Frontal cortex (tissue), 4 donors: ENCODE measurements at places on chromosomes 16 and 17. TPM values are rescaled to one million over a fixed set of nuclear protein-coding genes. Genes with fewer than 3 reads are reported as not detected.

Gene ITGAL
- total RNA-seq, result 0.82 TPM

Gene BCL6B
- 2.0 TPM for total RNA-seq

Gene MSLN
- not detected for total RNA-seq

Gene NPIPA8
- total RNA-seq, result 4.9 TPM

Gene EME1
- total RNA-seq, result 1.2 TPM

Gene TRAF7
- 25.7 TPM for total RNA-seq

Gene MVD
- total RNA-seq, result 66.0 TPM

Gene RDM1
- total RNA-seq, result 0.41 TPM

Gene AKAP10
- total RNA-seq, result 39.1 TPM

Gene FDXR
- total RNA-seq, result 2.4 TPM

Gene SECTM1
- total RNA-seq, result 4.9 TPM

Gene CDH13
- total RNA-seq, result 25.7 TPM

Gene CCL16
- not detected for total RNA-seq

Gene ZNF469
- 0.41 TPM for total RNA-seq

Gene TRIM47
- 13.9 TPM for total RNA-seq

Gene DHRS7C
- total RNA-seq, result not detected

Gene DHRS7B
- 11.4 TPM for total RNA-seq

Gene PRDM7
- total RNA-seq, result not detected

Gene ARL5C
- not detected for total RNA-seq

Gene IRF8
- 3.7 TPM for total RNA-seq

Gene NACA2
- not detected for total RNA-seq

Gene GPR142
- total RNA-seq, result not detected

Gene KRTAP4-9
- not detected for total RNA-seq

Gene GAS7
- total RNA-seq, result 67.7 TPM

Gene MEIOC
- total RNA-seq, result 0.41 TPM

Gene AFMID
- 33.4 TPM for total RNA-seq

Gene LPO
- not detected for total RNA-seq

Gene GFAP
- total RNA-seq, result 155 TPM

Gene SERPINF2
- not detected for total RNA-seq

Gene TPSD1
- total RNA-seq, result not detected

Gene CTU2
- total RNA-seq, result 15.1 TPM

Gene REXO5
- 7.7 TPM for total RNA-seq

Gene USP43
- 8.6 TPM for total RNA-seq

Gene BICDL2
- not detected for total RNA-seq

Gene METTL26
- total RNA-seq, result 31.8 TPM

Gene ENO3
- 0.82 TPM for total RNA-seq

Gene KRTAP1-5
- not detected for total RNA-seq

Gene CCL7
- total RNA-seq, result not detected

Gene TMC5
- 0.41 TPM for total RNA-seq

Gene ST6GALNAC1
- total RNA-seq, result 0.82 TPM
